ENCODE measurements at places on chromosomes 7 and 10.

DNA sequence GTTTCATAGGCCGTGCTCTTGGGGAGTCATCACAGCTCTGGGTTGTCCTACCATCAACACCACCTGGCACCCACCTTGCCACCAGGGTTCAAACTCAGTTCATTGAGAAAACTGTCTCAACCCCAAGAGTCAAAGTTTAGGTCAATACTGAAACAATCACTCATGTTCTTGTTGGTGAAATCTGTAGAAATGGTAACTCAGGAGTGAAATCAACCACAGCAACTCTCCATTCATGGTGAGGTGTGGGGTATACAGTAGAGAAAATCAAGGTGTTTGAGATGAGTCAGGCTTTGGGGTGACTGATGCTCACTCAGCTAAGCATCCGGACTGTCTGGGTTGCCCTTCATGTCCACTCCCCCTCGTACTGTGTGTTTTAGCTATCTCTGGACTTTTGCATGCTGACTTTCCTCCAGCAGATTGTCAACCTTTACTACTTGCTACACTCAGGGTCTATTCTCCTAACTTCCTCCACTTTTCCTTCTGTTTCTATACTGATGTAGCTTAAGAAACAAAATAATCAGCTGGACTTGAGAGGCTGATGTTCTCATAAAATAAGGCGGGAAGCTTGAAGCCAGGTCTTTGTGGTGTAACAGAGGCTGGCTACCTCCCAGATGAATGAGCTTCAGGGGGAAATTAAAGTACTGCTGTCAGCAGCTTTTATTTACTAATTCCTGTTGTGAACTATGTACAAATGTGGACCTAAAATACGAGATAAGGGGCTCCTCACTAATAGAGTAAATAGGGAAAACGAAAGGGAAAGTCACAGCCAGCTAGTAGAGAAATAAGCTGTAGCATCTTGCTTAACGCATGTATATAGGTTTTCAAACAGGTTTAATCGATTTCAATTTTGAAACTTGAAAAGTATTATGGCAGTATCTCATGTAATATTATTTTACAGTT, 173.6 kb upstream of the AKR1E2 start:
- DNase-seq: no peak

GRCh38 chr10:62171791-62172190, 96.9 kb downstream of the RTKN2 start:
- DNase-seq: no peak

DNA sequence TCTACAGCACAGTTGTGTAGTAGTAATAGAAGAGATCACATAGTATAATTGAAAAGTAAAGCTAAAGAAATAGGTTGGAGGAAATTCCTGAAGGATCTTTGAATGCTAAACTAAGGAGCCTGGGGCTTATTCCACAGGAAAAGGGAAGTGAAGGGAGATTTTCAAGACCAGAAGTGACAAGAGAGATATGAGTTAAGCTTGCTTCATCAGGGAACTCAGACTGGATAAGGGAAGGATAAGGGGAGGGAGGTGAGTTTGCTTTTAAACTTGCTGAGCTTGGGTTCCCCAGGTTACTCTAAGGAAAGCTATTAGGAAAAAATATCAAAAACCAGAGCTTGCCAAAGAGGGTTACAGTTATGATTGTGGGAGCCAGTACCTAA, 182.4 kb downstream of the RAPGEF5 start:
- no peak for DNase-seq

GRCh38 chr10:69960606-69960987, 92.0 kb upstream of the MACROH2A2 start:
- DNase-seq: no peak

DNA sequence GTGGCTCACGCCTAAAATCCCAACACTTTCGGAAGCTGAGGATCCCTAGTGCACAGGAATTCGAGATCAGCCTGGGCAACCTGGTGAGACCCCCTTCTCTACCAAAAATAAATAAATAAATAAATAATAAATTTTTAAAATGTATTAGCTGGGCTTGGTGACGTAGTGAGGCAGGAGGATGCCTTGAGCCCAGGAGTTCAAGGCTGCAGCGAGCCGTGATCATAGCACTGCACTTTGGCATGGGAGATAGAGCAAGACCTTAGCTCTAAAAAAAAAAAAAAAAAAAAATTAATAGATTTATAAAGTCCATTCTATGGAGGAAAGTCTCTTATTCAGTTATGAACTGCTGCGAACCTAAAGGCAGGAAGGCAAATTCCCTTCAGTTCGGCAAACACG, 1.1 kb upstream of the PTPN12 start:
- DNase-seq: no peak

DNA sequence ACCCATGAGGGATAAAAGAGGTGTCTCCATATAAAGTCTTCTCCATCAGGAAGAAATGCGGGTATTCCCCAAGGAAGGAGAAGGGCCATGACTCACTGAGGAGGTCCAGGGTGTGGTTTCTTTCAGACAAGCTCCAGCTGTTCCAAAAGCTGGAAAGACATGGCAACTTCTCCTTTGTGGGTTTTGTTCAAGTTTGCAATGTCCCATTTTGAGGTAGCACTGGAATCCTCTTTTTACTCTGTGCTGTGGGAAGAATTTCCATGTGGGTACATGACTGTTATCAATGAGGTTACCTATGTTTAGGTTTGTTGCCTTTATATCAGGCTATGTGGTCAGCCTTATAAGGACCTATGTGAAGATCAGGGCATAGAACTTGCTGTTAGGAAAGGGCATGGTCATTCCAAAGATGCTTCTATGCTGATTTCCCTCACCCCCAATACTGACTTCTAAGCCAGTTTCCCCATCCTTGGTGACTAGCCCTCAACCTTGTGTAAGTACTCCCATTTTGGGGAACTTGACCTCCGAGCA, 697.5 kb downstream of the INHBA start:
- no peak for DNase-seq

GRCh38 chr7:91894781-91895480, 14.4 kb upstream of the MTERF1 start:
- no peak for DNase-seq

GRCh38 chr7:8590791-8591190, 157.4 kb downstream of the NXPH1 start:
- DNase-seq: no peak

DNA sequence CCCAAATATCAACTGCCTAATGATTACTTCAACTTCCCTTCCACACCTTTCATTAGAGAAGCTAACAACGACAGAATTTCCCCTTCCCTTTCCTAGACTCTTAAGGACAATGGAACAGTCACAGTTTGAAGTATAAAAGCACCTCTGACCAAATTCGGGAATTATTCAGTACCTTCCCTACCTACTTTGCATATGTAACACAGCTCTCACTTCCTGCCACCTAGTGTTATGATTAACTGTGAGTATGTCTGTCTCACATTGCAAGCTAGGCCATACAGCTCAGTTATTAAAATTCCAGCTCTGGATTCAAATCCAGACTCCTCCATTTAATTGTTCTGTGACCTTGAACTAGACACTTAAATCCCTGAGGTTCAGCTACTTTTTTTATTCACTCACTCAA, 44.8 kb upstream of the HPSE2 start:
- no peak for DNase-seq

DNA sequence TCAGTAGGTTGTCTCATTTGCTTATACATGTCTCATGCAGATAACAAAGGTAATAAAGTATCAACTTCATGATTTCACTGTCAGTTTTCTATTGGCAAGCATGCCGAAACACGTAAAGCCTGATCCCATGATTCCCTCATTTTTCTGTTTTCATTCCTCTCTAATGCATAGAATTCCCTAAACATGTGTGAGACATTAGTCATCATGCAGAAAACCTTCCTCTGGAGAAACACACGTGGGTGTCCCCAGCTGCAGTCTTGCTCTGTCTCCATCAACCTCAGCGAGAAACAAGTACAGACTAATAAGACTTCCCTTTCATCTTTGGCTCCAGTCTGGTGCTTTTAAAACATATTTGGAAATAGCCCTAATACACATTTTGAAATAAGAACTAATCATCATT, 432.7 kb upstream of the VSTM2A start:
- DNase-seq: no peak

- DNase-seq: no peak
These were observed 121.3 kb downstream of the ADCY1 start for GRCh38 chr7:45695249-45695995.

GRCh38 chr10:119120875-119121274, 17.0 kb downstream of the DENND10 start:
- DNase-seq: no peak

DNA sequence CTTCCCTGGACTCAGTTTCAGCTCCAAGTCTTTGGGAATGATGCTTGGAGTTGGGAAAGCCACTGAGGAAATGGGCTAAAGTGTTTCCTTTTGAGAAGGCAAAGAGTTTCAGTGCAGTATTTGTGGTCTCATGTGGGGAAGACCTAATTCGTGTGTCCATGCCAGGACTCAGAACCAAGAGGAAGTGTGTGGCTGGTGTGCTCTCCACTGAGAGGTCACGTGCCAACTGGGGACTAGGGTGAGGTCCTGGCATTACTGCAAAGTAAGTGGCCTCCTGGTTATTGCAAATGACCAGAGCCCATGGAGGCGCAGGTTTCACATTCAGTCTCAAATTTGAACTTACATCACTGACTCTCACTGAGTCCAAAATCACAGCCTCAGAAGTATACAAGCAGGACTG, 48.6 kb upstream of the ITPRID1 start:
- no peak for DNase-seq

GRCh38 chr10:72171175-72171630, 44.6 kb upstream of the ANAPC16 start:
- DNase-seq: no peak

GRCh38 chr7:92025260-92025659, 84.6 kb downstream of the AKAP9 start:
- DNase-seq: no peak

DNA sequence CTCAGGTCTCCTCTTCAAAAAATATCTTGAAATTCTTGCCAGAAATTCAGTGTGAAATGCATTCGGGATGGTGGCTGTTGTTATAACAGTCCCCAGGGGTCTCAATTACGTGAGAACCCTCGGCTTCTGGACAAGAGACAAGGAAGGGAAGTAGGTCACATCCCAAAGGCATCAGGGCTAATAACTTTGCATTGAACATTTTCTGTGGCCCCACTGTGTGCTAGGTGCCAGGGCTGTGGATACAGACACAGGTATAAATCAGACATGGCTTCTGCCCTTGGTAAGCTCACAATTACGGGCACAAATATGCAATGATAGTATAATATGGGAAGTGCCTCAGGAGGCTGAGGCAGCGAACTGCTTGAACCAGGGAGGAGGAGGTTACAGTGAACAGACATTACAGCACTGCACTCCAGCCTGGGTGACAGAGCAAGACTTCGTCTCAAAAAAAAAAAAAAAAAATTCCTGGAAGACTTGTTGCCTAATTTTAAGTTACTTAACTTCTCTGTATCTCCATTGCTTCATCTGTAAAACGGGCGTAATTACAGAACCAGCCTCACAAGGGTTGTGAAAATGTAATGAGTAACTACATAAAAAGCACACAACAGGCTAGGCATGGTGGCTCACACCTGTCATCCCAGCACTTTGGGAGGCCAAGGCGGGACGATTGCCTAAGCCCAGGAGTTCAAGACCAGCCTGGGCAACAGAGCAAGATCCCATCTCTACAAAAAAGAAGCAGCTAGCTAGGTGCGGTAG, 2.5 kb upstream of the RHBDD2 start:
- no peak for DNase-seq

GRCh38 chr7:100077205-100077604, 4.3 kb downstream of the ZNF3 start:
- DNase-seq: no peak

DNA sequence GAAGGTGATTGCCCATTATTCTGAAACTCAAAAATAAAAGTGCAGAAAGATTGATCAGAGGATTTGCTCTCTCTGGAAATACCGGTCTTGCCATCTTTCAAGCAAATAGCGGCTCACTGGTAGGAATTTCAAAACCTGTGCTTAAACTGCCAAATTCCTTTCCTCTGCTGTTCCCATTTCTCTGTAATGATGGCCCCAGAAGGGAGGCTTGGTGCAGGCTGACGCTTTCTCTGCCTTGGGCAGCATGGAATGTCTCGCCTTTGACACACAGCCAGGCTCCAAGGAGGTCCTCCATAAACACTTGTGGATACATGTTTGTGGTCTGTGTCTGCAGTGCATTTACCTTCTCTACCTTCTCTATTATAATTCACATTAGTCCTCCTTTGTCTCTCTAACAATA, 146.8 kb downstream of the HIBADH start:
- DNase-seq: no peak

GRCh38 chr7:132491391-132491945, 84.8 kb downstream of the PLXNA4 start:
- no peak for DNase-seq

- DNase-seq: no peak
These were observed 315.7 kb downstream of the THSD7A start for GRCh38 chr7:11516328-11516727.

Measured in substantia nigra (tissue), 51 donors.